BJ (cell line): ENCODE measurements at places on chromosomes 6 and 20. TPM values are rescaled to one million over a fixed set of nuclear protein-coding genes. Genes with fewer than 3 reads are reported as not detected.

The ZBP1 gene
- not detected in 2 replicates for polyA plus RNA-seq

The CALHM6 gene
- polyA plus RNA-seq: 0.75 and 0.78 TPM in 2 replicates

The OR2B6 gene
- polyA plus RNA-seq: 0.09 TPM in 1 of 2 replicates, not detected in the other

The DEFB132 gene
- polyA plus RNA-seq: not detected in 2 replicates

The EPPIN gene
- not detected in 2 replicates for polyA plus RNA-seq

The CYP24A1 gene
- polyA plus RNA-seq: 0.07 and 0.10 TPM in 2 replicates

The CST8 gene
- not detected in 2 replicates for polyA plus RNA-seq

The STK4 gene
- 12.4 and 19.9 TPM in 2 replicates for polyA plus RNA-seq

The SCRT2 gene
- polyA plus RNA-seq: not detected in 2 replicates
